Activated CD8-positive, alpha-beta memory T cell treated with anti-CD3 and anti-CD28 coated beads for 1 hour (primary cell): ENCODE measurements at places on chromosomes 1 and 21.

DNA sequence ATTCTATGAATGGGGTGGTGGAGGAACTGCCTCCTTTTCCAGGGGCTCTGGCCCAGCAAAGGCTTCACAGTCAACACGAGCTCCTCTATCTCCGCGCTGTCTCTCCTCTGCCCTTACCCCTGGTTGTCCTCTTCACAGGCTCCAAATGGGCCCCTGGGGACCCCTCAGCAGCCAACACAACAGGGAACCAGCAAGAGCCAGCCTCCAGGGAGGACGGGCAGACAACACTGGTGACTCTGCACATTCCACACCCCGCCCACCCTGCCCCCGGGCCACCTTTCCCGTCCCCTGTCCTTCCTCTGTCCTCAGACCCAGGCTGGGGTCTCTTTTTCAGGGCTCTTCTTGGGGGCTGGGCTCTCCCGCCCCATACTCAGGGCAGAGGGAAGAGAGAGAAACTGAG, 17.5 kb upstream of the ETV3 start:
- DNase-seq, result no peak

GRCh38 chr1:143720087-143721023, 251.4 kb downstream of the FAM72C start:
- DNase-seq, result no peak

GRCh38 chr1:208868554-208868953, 624.4 kb upstream of the PLXNA2 start:
- DNase-seq, result no peak

GRCh38 chr1:165444897-165445370, at the start of gene RXRG:
Gene RXRG, minus strand, starts transcription at chr1:165445126. Its CDS starts 233 bp downstream, at chr1:165444893.
- no peak for DNase-seq

DNA sequence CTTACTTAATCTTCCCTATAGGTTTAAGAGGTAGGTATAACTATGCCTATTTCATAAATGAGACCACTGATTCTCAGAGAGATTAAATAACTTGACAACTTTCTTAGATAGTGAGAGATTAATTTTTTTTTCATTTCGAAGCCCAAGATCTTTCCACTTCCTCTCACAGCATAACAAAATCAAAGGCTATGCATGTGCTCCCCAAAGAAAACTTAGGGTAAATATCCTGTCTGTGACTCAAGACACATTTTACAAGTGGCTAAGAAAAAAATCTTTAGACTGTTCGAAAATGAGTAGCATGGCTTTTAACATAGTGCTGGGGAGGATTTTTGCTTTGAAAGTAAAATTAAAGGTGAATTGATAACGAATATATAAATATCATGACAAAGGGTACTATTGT, 8.2 kb upstream of the C1orf141 start:
- DNase-seq, result no peak

- no peak for DNase-seq
Measured at GRCh38 chr1:16386454-16387113, 19.5 kb downstream of the SZRD1 start.

DNA sequence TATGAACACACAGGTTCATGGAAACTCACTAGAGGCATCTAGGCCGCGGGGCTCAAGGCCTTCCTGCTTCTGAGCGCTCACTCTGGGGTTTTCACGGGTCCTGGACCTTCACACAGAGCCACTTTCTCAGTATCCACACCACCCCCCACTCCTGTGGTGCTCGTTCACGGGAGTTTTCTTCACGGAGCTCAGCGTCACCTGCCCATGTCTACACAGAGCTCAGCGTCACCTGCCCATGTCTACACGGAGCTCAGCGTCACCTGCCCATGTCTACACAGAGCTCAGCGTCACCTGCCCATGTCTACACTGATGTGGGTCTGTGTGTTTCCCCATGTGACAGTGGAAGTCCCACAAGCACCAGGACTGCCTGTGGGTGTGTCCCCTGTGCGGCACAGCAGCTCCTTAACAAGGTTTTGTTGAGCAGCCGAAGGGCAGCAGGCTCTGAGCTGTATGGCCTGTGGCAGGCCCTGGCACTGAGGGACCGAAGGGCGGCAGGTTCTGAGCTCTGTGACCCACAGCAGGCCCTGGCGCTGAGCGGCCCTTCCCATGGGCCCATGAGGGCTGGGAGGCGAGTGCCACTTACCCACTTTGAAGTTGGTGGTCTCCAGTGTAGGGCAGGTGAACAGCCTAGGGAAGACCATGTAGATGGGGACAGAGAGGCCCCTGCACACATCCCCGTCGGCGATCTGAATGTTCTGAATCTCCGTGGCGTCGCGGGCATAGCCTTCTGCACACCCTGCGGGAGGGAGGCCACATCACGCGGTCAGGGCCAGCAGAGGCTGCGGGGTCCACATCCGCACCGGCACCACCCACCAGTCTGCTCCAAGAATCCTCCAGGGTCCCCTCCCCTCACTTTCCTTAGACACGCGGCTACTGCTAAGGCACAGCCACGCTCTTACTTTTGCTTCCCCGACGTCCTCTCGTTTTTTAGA, 39.8 kb downstream of the VPS26C start:
- DNase-seq, result no peak

DNA sequence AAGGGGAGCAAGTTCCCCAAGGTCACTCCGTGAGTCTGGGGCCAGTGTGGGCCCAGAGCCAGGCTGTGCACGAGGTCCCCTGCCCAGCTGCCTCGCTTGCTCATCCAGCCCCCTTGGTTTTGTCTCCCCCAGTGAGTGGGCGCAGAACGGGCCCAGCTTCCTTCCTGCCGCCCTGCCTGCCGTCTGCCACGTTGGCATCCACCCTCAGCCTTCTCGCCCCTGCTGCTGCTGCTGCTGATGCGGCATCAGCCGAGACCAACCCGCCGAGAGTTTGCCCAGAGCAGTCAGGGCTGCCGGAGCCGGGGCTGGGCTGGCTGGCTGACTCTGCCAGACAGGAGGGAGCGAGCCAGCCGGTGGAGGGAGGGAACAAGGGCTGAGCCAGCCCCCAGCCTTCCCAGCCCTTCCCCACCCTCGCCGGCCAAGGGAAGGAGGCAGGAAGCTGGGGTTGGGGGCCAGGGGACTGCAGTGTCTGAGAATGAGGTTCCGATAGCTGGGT, 31.4 kb upstream of the WASF2 start:
- DNase-seq, result peak; percentile 39
